Frontal cortex (tissue), 4 donors: ENCODE measurements at places on chromosomes 2 and 18.

- no peak for DNase-seq
These were observed 288.6 kb upstream of the HDAC4 start for GRCh38 chr2:239689410-239689809.

- no peak for DNase-seq
These were observed 94.9 kb downstream of the MALT1 start for GRCh38 chr18:58766164-58766563.

- no peak for DNase-seq
These were observed 297.3 kb downstream of the CYP26B1 start for GRCh38 chr2:71850306-71850801.

DNA sequence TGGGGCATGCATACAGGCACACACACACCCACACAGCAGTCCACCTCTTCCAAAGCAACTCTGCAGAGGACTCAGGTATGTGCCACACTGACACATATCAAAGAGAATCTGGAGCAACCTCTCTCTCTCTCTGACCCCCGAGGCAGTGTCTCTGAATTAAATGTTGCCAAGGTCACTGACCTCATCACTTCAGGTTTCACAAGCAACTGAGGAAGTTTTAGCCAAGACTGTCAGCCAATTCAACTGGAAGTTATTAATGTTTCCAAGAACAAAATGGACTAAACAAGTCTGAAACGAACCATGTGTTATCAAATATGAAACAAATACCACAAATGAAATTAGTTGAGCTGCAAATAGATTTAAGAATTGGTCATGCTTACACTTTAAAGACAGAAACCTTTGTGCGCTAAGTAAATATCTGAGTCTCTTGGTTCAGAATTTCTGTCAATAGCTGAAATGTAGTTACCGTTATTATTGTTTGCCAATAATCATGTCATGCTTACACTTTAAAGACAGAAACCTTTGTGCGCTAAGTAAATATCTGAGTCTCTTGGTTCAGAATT, 86.1 kb downstream of the SLC25A12 start:
- DNase-seq: no peak

DNA sequence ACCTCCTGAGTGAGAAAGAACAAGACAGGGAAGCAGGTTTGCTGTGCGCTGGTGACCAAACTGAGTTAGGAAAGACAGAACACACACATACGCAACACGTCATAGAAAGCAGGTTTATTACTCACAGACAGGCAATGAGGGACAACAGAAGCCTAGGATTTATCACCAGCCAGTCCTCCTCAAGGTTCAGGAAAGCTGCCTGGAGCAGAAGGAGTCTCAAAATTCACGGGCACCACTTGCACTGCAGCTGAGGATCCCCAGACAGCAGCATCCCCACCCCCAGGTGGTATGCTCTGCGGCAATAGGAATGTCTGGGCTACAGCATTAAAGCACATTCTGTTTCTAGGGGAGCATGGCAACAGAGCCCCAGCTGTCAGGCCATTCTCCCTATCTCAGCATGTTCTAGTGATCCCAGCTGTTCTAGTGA, 284.4 kb upstream of the RGPD4 start:
- no peak for DNase-seq

GRCh38 chr2:37394263-37394662, 49.8 kb downstream of the QPCT start:
- DNase-seq: no peak

DNA sequence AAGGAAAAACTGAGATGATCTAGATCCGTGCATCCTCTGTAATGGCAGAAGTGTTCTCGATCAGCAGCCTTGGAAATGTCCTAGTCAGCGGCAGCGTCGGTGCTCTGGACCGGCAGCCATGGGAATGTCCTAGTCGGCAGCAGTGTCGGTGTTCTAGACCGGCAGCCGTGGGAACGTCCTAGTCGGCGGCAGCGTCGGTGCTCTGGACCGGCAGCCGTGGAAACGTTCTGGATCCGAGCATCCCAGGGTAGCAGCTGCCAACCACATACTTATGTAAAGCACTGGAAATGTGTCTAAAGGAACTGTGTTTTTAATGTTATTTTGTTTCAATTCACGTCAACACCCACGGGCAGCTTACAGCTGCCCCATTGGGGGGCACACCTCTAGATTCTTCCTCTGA, 58.7 kb downstream of the GBX2 start:
- DNase-seq: no peak

DNA sequence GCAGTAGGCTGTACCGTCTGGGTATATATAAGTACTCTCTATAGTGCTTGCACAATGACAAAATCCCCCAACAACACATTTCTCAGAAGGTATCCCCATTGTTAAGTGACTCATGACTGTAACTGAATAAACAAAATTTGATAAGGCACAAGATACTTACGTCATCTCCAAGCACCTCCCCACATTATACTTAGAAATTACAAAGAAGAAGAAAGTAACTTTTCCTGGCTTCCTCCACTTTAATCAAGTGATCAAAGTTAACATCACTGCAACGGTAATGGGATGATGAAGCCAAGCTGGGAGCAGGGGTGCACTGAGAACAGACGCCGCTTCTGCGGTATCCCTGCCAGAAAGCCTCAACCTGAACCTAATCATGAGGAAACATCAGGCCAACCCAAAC, 9.7 kb downstream of the TNS1 start:
- DNase-seq: no peak
